IPS DF 19.7 (cell line): ENCODE measurements at places on chromosomes 5 and 9.

- no peak for DNase-seq
Measured at GRCh38 chr5:81134066-81134465, 99.1 kb upstream of the CKMT2 start.

GRCh38 chr5:179534431-179534830, 15.9 kb upstream of the RUFY1 start:
- no peak for DNase-seq

DNA sequence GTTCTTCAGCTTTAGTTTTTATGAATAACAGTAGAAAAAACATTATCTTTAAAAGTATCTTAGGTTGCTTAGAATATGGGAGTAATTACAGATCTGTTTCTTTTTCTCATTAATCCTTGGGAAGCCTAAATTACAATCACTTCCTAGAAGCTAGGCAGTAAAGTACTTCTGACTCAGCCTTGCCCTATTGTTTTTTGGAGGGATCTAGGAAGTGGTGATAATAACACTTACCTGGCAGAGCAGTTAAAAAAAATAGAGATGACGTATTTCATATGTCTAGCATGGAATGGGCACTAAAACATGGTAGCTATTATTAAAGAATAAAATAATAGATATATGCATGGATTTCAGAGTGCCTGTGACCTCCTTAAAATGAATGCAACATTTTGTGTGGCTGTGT, 8.2 kb upstream of the FST start:
- DNase-seq = no peak

DNA sequence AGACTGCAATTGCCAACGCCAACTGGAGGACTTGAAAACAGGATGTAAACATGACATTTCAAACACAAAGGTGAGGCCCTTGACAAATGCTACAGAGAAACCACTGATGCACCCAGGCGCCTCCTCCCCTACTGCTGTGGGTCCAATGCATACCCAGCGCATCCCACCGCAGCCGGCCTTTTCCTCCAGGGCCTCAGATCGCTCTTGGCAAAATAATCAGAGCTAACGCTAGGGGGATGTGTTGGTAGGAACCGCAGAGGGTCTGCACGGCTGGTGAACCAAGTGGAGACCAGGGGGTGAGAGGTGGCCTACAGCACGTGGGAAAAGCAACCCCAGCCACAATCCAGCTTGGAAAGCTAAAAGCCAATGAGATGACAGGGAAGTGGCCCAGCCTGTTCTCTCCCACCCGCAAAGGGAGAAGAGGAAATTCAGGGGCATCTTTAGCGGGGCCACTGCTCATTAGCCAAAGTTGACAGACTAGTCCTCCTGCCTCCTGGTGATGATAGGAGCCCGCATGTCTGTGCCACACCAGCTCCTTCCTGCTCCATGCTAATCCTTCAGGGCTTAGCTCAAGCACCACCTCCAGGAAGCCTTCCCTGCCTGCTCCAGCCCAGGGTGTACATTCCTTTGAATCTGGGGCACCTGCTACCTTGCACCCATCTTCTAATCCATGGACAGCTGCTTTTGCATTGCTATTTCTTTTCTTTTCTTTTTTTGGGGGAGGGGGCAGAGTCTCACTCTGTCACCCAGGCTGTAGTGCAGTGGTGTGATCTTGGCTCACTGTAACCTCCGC, 5.9 kb downstream of the FAM163B start:
- no peak for DNase-seq

- DNase-seq = no peak
Measured at GRCh38 chr5:60260658-60261057, 367.1 kb upstream of the PDE4D start.

- no peak for DNase-seq
Measured at GRCh38 chr5:76356887-76357286, 46.2 kb upstream of the IQGAP2 start.

DNA sequence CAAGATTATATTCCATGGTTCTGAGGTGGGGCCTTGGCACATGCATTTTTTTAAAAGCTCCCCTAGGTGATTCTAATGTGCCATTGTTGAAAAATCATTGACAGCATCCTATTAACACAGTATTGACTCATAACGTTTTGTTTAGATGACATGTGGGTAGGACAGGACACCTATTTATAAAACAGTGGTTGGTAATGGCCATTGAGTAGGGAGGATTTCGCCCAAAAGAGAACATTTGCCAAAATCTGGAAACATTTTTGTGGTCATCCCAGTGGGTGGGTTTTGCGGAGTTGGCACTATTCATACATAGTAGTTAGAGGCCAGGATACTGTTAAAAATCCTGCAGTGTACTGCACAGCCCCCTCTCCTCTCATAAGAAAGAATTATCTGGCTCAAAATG, 6.4 kb upstream of the CHD1 start:
- no peak for DNase-seq

- DNase-seq = no peak
Measured at GRCh38 chr9:104143550-104143910, 49.4 kb downstream of the SMC2 start.

GRCh38 chr5:76455531-76456133, 52.5 kb downstream of the IQGAP2 start:
- no peak for DNase-seq

- peak; percentile 33 for DNase-seq
Measured at GRCh38 chr5:174195517-174195916, 150.0 kb downstream of the NSG2 start.

- no peak for DNase-seq
Measured at GRCh38 chr9:6237267-6237666, 21.7 kb downstream of the IL33 start.

DNA sequence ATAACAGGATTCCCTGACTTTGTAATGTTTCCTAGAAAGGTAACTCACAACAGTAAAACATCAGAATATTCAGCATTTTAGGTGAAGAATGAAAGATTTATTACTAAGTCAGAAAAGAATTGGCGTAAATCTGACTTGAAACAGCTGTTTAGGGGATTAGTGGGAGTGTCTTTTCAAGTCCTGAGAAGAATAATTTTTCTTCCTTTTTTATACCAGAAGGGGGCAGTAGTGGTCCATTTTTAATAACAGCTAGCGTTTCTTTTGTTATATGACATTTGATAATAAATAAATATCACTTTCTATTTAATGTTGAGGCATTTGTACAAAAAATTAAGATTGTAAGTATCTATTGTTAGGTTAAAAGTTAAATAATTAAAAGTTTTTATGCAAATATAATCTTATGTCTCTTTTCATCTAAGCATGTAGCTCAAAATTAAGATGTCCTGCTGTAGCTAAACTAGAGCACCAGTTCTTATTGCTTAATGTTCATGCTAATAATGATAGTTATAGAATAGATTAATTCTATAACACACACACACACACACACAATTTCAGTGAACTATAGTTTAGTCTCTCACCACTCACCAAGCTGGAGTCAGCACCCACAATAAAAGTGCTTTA, 258.7 kb upstream of the ARRDC3 start:
- DNase-seq = no peak

DNA sequence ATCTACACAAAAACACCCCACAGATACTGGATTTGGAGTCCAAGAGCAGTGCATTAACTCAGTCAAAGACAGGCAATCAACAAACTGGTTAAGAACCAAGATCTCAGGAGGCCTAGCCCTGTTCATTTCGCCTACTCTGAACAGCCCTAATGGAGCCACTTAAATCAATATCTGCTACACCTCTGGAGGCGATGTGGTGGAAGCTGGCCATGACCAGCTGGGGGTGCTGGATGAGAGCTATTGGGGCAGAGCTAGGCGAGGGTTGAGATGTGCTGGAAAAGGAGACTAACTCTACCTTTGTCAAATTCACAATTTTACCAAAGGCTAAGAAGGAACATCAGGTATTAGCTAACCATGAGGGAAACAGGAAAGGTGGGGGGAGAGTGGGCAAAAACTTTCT, 23.3 kb upstream of the ARSB start:
- no peak for DNase-seq

- no peak for DNase-seq
Measured at GRCh38 chr9:13069498-13069897, 210.0 kb downstream of the MPDZ start.

DNA sequence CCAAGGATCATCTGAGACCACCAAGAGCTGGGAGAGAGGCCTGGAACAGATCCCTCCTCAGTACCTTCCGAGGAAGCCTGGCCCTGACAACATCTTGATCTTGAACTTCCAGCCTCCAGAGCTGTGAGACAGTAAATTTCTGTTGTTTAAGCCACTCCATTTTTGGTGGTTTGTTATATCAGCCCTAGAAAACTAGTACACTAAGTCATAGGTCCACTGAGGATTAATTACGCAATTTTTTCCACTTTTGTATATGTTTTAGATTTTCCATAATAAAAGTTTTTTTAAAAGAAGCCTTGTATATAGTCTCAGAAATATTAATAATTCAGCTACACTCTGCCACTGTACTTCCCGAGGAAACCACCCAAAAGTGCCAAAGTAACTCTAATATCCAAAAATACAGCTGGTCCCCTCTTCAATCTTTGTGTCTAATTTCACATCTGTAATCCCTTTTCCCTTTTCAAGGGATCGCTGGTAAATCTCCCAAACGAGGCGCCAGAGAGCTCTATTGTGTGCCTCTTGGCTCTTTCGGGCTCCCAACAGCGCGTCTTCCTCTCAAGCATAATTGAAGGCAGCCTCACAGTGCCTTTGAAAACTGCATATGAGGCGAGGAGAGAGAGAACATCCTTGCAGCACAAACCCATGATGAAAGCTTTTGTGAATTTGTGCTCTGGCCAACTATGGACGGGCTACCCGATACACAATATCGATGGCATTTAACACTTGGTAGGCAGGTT, 32.7 kb downstream of the PRUNE2 start:
- DNase-seq = peak; percentile 50

GRCh38 chr5:58248221-58248620, 211.7 kb downstream of the PLK2 start:
- DNase-seq = no peak

GRCh38 chr5:143543358-143544255, 140.1 kb upstream of the NR3C1 start:
- no peak for DNase-seq

GRCh38 chr5:105030153-105030552, 1467.6 kb upstream of the NUDT12 start:
- DNase-seq = no peak

DNA sequence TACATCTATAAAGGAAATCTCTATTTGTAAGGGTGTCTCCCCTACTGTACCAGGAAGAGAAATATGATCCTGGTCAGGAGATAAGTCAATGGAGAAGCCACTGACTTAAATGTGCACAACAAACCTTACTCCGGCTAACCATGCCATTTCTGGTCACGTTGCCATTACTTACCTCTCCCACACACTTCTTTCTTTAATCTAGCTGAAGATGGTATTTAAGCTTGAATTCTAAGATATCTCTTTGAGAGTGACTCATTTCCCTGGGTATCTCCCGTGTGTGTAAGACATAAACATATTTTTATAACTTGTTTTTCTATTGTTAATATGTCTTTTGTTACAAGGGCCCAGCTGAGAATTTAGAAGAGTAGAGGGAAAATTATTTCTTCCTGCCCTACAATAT, 296.6 kb downstream of the SEMA5A start:
- no peak for DNase-seq

GRCh38 chr9:123422635-123423310, 66.8 kb downstream of the CRB2 start:
- DNase-seq = no peak

DNA sequence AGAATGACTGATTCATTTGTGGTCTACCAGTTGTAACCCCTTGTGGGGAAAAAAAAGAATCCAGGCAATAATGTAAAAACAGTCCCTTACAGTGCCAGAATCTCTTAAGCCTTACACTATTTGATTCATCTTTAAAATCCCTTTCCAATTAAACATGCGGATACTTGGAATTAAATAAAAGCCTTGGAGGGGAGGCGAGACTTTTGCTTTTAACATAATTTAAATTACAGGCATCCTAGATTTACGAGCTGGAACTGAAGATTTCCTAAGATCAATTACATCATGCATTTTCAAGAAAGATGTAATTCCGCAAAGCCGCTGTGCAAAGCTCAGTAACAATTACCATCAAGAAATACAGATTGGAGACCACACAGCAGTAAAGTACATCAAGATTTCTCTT, 370.2 kb downstream of the MTRR start:
- DNase-seq = no peak

GRCh38 chr9:128211186-128211980, 8.2 kb downstream of the DNM1 start:
- no peak for DNase-seq

GRCh38 chr5:65876496-65876895, 49.9 kb upstream of the ERBIN start:
- no peak for DNase-seq

GRCh38 chr9:77943057-77943456, 88.6 kb downstream of the GNAQ start:
- DNase-seq = no peak

- no peak for DNase-seq
Measured at GRCh38 chr9:133237035-133237731, 28.1 kb upstream of the OBP2B start.

DNA sequence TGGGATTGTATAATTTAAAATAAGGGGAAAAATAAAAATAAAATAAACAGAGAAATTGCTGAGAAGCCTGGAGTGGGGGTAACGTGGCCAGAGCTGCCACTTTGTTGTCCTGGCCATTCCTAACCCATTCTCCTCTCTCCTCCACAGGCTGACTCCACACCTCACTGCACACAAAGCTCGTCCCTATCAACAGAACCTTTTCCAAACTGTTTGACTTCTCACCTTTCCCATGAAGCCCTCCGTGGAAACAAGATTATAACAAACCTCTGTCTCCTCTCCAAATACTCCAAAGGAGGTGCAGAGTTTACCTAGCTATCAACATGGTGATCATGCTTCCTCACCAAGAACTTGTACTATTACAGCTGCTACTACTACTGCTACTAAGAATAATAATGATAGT, 151.1 kb downstream of the GLIS3 start:
- no peak for DNase-seq

GRCh38 chr5:132854301-132854700, 12.0 kb downstream of the GDF9 start:
- DNase-seq = no peak

DNA sequence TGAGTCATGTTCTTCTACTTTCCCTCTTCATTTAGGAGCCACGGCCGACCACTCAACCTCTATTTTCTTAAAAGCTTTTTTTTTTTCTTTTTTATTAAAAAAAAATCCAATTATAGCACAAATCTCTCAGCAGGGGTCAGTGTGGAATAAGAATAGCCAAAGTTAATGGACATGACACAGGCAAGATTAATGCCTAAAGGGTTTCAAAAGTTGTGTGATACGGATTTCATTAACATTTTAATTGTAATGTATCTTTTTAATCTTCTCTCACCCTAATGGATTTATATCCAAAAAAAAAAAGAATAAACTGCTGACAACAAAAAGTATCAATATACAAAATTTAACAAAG, 5.4 kb downstream of the NACC2 start:
- DNase-seq = no peak

DNA sequence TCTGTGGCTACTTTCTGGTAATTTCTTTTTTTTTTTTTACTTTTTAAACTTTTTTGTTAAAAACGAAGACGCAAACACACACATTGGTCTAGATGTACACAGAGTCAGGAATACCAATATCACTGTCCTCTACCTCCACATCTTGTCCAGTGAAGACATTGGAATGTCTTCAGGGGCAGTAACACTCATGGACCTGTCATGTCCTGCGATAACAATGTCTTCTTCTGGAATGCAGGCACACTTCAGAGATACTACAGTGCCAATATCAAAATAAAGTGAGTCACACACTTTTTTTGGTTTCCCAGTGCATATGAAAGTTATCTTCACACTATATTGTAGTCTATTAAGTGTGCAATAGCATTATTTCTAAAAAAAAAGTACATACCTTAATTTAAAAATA, 175.9 kb downstream of the ARRDC3 start:
- no peak for DNase-seq

GRCh38 chr5:105506692-105507277, 1944.2 kb upstream of the NUDT12 start:
- peak; percentile 28 for DNase-seq
